ENCODE measurements at places on chromosomes 12 and 14. TPM values are rescaled to one million over a fixed set of nuclear protein-coding genes. Genes with fewer than 3 reads are reported as not detected.

POTEM gene
- not detected for total RNA-seq

COCH gene
- total RNA-seq, result 79.3 TPM

- DNase-seq, result no peak
- no peak overlapping the region for H3K4me3 ChIP-seq
- no peaks in the 10 kb centered on the region for H3K4me1 ChIP-seq
- no peaks in the 10 kb centered on the region for H3K27me3 ChIP-seq
- H3K27ac ChIP-seq, result no peak overlapping the region
Observed at GRCh38 chr12:76234741-76235140, 113.5 kb downstream of the BBS10 start.

DNA sequence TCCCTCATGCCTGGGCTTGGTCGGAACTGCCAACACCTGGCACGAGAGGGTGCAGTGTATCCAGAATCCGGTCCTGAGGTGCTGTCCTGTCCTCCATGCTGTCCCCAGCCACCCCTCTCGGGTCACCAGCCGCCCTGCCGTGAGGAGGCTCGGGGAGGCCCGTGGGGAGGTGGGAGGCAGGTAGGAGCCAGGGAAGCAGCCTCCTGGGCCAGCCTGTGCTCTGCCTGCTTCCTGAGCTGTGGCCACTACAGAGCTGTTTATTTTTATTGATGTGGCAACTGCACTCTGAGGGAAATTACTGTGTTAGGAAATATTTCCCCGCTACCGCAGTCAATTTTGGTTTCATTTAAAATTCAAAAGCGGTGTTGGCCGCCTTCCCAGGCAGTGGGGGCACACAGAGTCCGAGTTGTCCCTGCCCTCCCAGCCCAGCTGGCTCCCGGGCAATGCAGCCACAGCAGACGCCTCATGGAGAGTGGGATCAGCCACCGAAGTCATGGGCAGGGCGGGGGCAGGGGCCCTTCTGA lies 18.3 kb downstream of the NOC4L start:
- H3K4me1 ChIP-seq, result no peaks in the 10 kb centered on the region
- no peak overlapping the region for H3K4me3 ChIP-seq
- no peak overlapping the region for H3K27ac ChIP-seq
- H3K27me3 ChIP-seq, result peaks cover 2% of the 10 kb centered on the region
- no peak for DNase-seq

DNA sequence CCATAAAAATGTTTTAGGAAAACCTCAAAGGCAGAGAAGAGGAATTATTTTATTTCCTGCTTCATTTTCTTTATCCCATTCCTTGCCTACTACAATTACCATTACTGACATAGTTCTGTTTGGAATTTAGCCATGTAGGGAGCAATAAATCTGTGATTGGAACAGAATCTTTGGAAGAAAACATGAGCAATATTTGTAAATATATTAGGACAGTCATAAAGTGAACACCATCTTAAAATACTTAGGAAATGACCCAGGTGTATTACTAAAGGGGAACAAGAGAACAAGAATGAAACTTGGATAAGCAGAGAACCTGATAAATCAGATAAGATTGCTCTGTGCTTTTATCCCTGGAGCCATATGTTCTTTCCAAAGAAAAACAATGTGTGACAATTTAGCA lies 1326.0 kb upstream of the FLRT2 start:
- H3K4me1 ChIP-seq, result no peaks in the 10 kb centered on the region
- H3K36me3 ChIP-seq, result no peaks in the 10 kb centered on the region
- H3K27me3 ChIP-seq, result no peaks in the 10 kb centered on the region
- no peak overlapping the region for H3K27ac ChIP-seq
- DNase-seq, result no peak

GRCh38 chr12:76922866-76923265 lies 44.0 kb upstream of the CSRP2 start:
- no peak overlapping the region for H3K4me3 ChIP-seq
- H3K27ac ChIP-seq, result no peak overlapping the region
- no peaks in the 10 kb centered on the region for H3K4me1 ChIP-seq
- no peaks in the 10 kb centered on the region for H3K36me3 ChIP-seq
- H3K27me3 ChIP-seq, result no peaks in the 10 kb centered on the region

DNA sequence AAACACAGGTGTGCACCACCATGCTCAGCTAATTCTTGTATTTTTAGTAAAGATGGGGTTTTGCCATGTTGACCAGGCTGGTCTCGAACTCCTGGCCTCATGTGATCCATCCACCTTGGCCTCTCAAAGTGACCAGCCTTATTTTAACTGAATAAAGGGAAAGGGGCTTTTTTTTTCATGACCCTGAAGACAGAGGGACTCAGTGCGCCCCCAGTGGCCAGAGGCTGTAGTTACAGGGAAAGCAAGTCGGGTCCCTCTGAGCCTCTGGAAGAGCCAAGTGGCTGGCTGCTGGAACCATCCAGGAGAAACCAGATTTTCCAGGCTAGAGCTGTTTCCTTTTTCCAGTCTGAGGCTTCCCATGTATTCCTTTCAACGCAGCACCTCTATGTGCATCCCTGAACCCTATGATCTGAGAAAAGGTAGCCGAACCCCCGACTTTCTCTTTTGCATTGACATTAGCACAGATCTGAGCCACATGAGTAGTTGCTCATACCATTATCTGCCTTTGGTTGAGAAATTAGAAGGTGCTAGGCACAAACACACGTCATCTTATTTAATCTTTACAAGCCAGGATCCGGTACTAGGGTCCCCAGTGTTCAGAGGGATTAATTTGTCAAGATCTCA lies 342.7 kb downstream of the CACNA1C start:
- peaks cover 9% of the 10 kb centered on the region for H3K4me1 ChIP-seq
- H3K36me3 ChIP-seq, result no peaks in the 10 kb centered on the region
- no peaks in the 10 kb centered on the region for H3K27me3 ChIP-seq
- DNase-seq, result peak; percentile 29
- no peak overlapping the region for H3K27ac ChIP-seq
- H3K4me3 ChIP-seq, result no peak overlapping the region

GRCh38 chr12:50715174-50715573 lies 48.7 kb upstream of the ATF1 start:
- DNase-seq, result no peak
- peaks cover 66% of the 10 kb centered on the region for H3K36me3 ChIP-seq
- no peak overlapping the region for H3K27ac ChIP-seq
- no peaks in the 10 kb centered on the region for H3K4me1 ChIP-seq
- H3K4me3 ChIP-seq, result no peak overlapping the region

GRCh38 chr12:42985506-42985905 lies 396.0 kb upstream of the PRICKLE1 start:
- H3K4me1 ChIP-seq, result no peaks in the 10 kb centered on the region
- H3K27ac ChIP-seq, result no peak overlapping the region
- no peak for DNase-seq
- H3K4me3 ChIP-seq, result no peak overlapping the region
- H3K27me3 ChIP-seq, result no peaks in the 10 kb centered on the region

- no peaks in the 10 kb centered on the region for H3K36me3 ChIP-seq
- H3K27ac ChIP-seq, result no peak overlapping the region
- H3K4me1 ChIP-seq, result no peaks in the 10 kb centered on the region
- no peak for DNase-seq
Observed at GRCh38 chr14:100445436-100446088, 122.4 kb downstream of the SLC25A47 start.

GRCh38 chr14:58598804-58599525 lies 38.8 kb upstream of the DACT1 start:
- H3K4me1 ChIP-seq, result no peaks in the 10 kb centered on the region
- no peak overlapping the region for H3K27ac ChIP-seq
- no peak overlapping the region for H3K4me3 ChIP-seq
- DNase-seq, result no peak
- no peaks in the 10 kb centered on the region for H3K36me3 ChIP-seq
- no peaks in the 10 kb centered on the region for H3K27me3 ChIP-seq

DNA sequence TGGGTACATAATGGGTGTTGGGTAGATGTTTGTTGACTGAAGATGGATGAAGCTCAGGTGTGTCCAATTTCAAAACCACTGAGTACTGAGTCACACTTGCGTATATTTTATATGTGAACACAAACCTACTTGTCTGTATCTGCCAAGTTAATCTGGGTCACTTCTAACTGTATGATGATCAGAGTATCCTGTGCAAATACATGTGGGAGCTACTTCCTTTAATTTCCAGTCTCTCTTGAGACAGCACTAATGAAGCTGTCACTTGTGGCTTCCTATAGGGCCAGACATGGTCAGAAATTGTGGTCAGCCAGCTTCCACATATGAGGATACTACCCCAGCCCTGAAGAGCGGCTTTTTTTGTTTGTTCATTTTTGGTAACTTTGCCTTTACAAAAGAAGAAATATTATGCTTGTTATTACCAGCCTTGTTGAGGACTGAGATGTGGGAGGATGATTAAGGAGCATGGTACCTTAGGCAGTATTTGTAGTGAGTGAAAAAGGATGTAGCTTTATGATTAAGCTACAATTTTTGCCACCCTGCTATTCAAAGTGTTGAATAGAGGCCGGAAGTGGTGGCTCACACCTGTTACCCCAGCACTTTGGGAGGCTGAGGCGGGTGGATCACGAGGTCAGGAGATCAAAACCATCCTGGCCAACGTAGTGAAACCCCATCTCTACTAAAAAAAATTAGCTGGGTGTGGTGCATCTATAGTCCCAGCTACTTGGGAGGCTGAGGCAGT lies 32.4 kb downstream of the PLXNC1 start:
- DNase-seq, result peak; percentile 6
- no peak overlapping the region for H3K27ac ChIP-seq
- H3K36me3 ChIP-seq, result 0 out of 2 replicates have a peak, but pooled peaks cover 1% of the 10 kb centered on the region
- H3K4me1 ChIP-seq, result peaks cover 69% of the 10 kb centered on the region
- H3K27me3 ChIP-seq, result no peaks in the 10 kb centered on the region

DNA sequence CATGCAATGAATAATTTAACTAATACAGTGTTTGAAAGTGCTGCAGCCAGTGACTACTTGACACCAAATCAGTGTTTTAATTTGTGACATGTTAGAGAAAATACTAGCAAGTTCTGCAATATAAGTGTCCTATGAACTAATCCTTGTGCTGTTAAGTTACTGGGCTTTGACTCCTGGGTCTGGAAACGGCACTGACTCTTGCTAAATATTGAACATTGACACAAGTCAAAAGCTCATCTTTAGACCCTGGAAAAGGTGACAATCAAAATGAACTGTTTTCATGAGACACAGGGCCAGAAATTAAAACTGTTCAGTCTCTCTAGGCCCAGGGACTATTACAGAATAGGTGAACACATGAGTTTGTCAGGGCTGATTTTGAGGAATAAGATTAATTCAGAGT lies 268.1 kb downstream of the IPO8 start:
- no peaks in the 10 kb centered on the region for H3K36me3 ChIP-seq
- no peak for DNase-seq
- no peaks in the 10 kb centered on the region for H3K27me3 ChIP-seq
- no peak overlapping the region for H3K4me3 ChIP-seq

- H3K4me3 ChIP-seq, result no peak overlapping the region
- no peak for DNase-seq
- no peak overlapping the region for H3K27ac ChIP-seq
- H3K36me3 ChIP-seq, result no peaks in the 10 kb centered on the region
- H3K4me1 ChIP-seq, result peaks cover 47% of the 10 kb centered on the region
Observed at GRCh38 chr12:89369166-89369565, 16.9 kb upstream of the DUSP6 start.

DNA sequence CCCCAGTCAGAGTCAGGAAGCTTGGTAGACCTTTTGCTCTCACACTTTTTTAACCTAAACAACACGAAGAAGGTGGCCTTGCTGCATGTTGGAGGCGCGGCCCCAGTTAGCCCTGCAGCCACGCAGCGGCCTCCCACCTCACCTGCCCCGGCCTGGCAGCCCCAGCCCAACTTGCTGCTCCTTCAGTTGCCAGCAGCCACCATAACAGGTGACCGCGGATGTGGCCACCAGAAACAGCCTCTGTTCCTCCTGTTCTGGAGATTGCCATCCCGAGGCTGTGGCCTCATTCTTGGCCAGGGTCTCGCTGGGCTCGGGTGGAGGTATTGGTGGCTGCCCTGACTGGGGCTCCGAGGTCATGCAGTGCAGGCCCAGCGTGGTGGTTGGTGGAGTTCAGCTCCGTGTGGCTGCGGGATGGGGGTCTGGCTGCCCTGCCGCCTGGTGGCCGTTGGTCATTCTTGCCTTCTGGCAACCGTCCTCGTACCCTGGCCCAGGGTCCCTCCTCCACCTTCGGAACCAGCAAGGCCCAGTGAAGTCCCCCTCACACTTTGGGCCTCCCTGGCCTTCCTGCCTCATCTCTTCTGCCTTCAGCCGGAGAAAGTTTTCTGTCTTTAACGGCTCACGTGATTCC lies 20.7 kb upstream of the TEX22 start:
- no peaks in the 10 kb centered on the region for H3K27me3 ChIP-seq
- no peaks in the 10 kb centered on the region for H3K36me3 ChIP-seq
- no peak overlapping the region for H3K27ac ChIP-seq
- no peak for DNase-seq

DNA sequence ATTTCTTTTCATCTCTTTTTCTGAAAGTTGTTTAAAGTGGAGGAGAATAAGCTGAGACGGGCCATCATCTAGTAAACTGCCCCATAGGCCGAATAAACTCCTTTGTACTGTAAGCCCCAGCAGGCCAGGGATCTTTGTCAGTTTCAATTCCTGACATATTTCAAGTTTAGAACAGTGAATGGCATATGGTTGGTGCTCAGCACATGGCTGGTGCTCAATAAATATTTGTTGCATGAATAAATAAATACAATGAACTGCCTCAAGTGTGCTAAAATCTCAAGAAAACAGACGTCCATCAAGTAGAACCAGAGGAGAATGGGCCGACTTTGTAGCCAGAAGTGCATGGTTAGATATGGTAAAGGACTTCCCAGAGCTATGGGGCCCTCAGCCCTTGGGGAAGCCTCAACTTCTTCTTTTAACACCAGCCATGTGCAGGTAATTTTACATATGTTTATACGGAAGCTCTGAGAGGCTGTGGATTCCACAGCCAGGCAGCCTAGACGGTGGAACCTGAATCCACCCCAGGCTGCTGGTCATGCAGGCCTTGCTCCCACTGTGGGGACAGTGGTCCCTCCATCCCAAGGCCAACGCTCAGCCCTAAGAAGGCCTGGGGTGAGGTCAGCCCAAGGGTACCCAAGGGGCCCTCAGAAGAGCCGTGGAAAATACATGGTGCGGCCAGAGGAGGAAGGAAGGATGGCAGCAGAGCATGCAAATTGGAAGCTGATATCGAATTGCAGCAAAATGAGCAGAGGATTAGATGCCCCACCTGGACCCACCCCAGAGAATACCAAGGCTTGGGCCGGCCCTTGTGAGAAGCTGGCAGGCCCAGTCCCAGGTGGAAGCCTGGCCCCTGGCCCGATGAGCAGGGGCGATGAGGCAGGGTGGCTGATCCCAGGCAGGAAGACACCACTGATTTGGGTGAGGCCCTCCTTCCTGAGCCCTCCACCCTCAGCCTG lies 8.7 kb upstream of the AQP2 start:
- no peaks in the 10 kb centered on the region for H3K36me3 ChIP-seq
- no peak overlapping the region for H3K4me3 ChIP-seq
- DNase-seq, result no peak
- no peak overlapping the region for H3K27ac ChIP-seq
- H3K27me3 ChIP-seq, result peaks cover 9% of the 10 kb centered on the region
- H3K4me1 ChIP-seq, result peaks cover 29% of the 10 kb centered on the region

GRCh38 chr14:79278798-79279644 lies 932.3 kb downstream of the DIO2 start:
- no peak overlapping the region for H3K27ac ChIP-seq
- H3K27me3 ChIP-seq, result no peaks in the 10 kb centered on the region
- peak; percentile 27 for DNase-seq
- peak overlapping the region; percentile 60 for H3K4me3 ChIP-seq
- no peaks in the 10 kb centered on the region for H3K36me3 ChIP-seq
- H3K4me1 ChIP-seq, result peaks cover 12% of the 10 kb centered on the region

Data from HepG2 (cell line).